ENCODE measurements at places on chromosomes 3 and 15.

DNA sequence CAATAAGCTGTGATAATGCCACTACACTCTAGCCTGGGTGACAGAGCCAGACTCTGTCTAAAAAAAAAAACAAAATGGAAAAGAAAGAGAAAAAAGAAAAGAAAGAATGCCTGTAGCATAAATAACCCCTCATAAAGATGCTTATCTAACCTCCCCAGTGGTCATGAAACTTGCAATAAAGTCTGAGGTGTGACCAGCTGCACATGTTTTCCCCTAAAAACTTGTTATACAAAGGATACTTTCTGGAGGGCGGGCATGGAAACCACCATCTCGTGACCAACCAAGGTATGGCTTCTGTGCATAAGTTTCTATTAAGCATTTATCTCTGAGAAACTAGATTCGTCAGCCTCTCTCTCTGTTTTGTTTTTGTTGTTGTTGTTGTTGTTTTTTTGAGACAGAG lies 21.8 kb downstream of the CCDC32 start:
- H3K4me1 ChIP-seq = no peaks in the 10 kb centered on the region
- H3K27me3 ChIP-seq = no peaks in the 10 kb centered on the region
- no peak overlapping the region for H3K27ac ChIP-seq

DNA sequence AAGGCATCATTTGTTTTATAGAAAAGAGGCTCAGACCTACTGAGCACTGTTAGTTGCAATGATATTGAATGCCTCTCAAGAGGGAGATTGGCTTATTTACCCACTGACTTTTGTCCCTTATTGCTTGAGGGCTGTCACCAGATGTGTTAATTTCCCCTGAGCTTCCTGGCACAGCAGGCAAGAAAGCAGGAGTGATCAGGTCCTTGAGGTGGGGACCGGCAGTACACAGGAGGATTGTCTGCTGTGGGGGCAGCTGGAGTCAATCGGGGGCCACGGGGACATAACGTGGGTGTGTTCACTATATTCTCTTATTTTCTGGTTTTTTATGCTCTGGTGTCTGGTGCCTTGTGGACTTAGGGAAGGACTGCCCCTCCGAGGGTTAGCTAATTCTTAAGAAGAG lies 44.6 kb downstream of the GASK1A start:
- no peaks in the 10 kb centered on the region for H3K27me3 ChIP-seq
- H3K27ac ChIP-seq = no peak overlapping the region

DNA sequence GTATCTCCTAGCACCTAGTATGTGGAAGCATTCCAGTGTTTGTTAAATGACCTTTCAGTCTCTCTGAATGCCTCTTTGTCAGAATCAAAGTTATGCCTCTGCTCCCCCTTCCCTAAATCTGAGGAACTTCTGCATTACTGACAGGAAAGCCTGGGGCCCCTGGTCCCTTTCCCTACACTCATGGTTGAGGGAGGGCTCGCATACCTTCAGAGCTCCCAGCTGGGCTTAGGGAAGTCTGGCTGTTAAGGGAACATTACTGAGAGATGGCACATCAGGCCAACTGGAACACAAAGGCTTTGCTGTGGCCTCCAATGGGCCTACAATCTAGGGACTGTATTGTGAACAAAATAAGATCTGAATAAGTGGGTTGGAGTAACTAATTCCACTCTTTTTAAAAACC lies 10.3 kb downstream of the PKM start:
- no peak overlapping the region for H3K4me3 ChIP-seq
- peaks cover 97% of the 10 kb centered on the region for H3K36me3 ChIP-seq
- no peaks in the 10 kb centered on the region for H3K27me3 ChIP-seq
- no peak for DNase-seq
- peak overlapping the region; percentile 71 for H3K27ac ChIP-seq
- H3K4me1 ChIP-seq = peaks cover 45% of the 10 kb centered on the region

- peak overlapping the region; percentile 90 for H3K4me3 ChIP-seq
- H3K27ac ChIP-seq = peak overlapping the region; percentile 75
- peaks cover 7% of the 10 kb centered on the region for H3K36me3 ChIP-seq
- H3K27me3 ChIP-seq = no peaks in the 10 kb centered on the region
- peaks cover 30% of the 10 kb centered on the region for H3K4me1 ChIP-seq
- DNase-seq = peak; percentile 56
Measured at GRCh38 chr15:34582461-34583371, 735 bp downstream of the GOLGA8B start.

GRCh38 chr15:48984021-48984710 lies 20.4 kb upstream of the SHC4 start:
- H3K27me3 ChIP-seq = no peaks in the 10 kb centered on the region
- H3K4me3 ChIP-seq = no peak overlapping the region
- DNase-seq = no peak
- H3K27ac ChIP-seq = no peak overlapping the region
- H3K36me3 ChIP-seq = peaks cover 5% of the 10 kb centered on the region

DNA sequence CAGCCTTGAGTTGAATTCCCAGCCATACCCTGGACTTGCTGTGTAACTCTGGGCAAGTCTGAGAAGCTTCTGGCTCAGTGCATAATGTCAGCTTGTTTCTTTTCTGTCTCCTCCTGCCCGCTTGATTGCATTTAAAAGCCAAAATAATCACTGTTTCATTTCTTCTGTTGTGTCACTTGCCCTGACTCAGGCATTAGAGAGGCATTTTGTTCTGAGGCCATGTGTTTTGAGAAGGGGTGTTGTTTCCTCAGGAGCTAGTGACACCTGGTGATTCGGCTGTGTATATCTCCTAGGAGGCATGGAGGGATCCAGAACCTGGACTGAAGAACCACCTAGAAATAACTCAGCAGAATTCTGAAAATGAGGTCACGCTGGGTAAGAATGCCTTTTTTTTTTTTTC lies 16.0 kb downstream of the WDR73 start:
- H3K4me3 ChIP-seq = no peak overlapping the region
- peaks cover 73% of the 10 kb centered on the region for H3K36me3 ChIP-seq
- peak overlapping the region; percentile 48 for H3K27ac ChIP-seq

DNA sequence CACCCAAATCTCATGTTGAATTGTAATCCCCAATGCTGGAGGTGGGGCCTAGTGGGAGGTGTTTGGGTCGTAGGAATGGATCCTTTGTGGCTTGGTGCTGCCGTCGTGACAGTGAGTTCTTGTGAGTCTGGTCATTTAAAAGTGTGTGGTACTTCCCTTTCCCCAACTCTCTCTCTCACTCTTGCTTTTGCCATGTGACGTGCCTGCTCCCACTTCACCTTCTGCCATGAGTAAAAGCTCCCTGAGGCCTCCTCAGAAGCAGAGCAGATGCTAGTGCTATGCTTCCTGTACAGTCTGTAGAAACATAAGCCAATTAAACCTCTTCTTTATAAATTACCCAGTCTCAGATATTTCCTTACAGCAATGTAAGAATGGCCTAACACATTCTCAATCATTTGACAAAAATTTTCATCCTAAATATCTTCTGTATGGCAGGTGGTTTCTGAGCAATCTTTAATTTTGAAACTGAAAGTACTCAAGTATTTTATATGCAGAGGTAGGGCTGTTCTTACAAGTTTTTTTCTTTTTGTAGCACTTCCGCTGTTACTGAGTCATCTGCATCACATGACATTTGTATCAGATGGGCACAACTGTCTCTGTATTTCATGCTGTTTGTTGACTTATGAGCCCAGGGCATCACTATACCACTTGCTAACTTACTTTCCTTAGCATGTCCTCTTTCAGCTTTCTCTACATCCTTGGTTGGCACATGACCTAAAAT lies 8.8 kb downstream of the RPL39L start:
- DNase-seq = peak; percentile 56
- peak overlapping the region; percentile 86 for H3K27ac ChIP-seq
- H3K4me3 ChIP-seq = peak overlapping the region; percentile 47
- H3K27me3 ChIP-seq = no peaks in the 10 kb centered on the region
- peaks cover 12% of the 10 kb centered on the region for H3K4me1 ChIP-seq

- H3K27ac ChIP-seq = peak overlapping the region; percentile 61
- H3K36me3 ChIP-seq = peaks cover 10% of the 10 kb centered on the region
- H3K27me3 ChIP-seq = no peaks in the 10 kb centered on the region
- H3K4me1 ChIP-seq = peaks cover 31% of the 10 kb centered on the region
- no peak overlapping the region for H3K4me3 ChIP-seq
Measured at GRCh38 chr3:177802151-177802900, 605.0 kb upstream of the TBL1XR1 start.

GRCh38 chr15:88032787-88033186 lies 223.8 kb downstream of the NTRK3 start:
- DNase-seq = no peak
- H3K27me3 ChIP-seq = no peaks in the 10 kb centered on the region
- H3K4me1 ChIP-seq = no peaks in the 10 kb centered on the region

DNA sequence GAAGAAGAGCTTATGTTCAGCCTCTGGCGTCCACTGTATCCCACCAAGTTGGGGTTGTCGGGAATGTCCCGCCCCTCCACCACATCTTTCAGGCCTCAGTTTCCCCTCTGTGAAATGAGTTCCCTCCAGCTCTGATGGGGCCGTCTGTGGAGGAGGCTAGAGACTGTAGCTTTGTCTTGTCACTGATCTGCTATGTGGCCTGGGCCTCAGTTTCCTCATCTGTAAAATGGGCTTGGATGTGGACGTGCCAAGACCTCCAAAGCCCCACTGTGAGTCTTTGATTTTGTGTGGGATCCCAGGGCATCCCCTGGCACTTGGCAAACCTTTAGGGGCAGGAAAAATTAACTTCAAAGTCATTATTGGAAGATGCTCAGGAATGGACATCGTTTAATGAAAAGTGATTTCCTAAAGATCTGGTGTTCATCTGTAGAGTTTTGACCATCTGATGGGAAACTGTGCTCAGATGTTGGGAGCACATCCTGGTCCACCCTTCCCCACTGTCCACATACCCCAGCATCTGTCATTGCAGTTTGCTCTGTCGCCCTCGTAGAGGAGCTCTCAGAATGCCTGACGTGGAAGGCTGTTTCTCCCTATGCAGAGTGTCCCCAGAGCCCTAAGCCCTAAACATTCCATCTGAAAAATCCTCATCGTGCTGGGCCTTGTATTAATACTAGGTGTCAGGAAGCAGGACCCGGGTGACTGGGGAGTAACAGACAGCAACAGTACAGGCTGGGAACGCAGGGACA lies 28.5 kb downstream of the SLC6A6 start:
- no peak for DNase-seq
- no peaks in the 10 kb centered on the region for H3K36me3 ChIP-seq
- H3K27me3 ChIP-seq = no peaks in the 10 kb centered on the region
- no peak overlapping the region for H3K4me3 ChIP-seq

- no peaks in the 10 kb centered on the region for H3K27me3 ChIP-seq
- H3K4me1 ChIP-seq = no peaks in the 10 kb centered on the region
- H3K36me3 ChIP-seq = no peaks in the 10 kb centered on the region
- no peak overlapping the region for H3K27ac ChIP-seq
- H3K4me3 ChIP-seq = no peak overlapping the region
- no peak for DNase-seq
Measured at GRCh38 chr3:129592381-129593131, 13.9 kb downstream of the PLXND1 start.

DNA sequence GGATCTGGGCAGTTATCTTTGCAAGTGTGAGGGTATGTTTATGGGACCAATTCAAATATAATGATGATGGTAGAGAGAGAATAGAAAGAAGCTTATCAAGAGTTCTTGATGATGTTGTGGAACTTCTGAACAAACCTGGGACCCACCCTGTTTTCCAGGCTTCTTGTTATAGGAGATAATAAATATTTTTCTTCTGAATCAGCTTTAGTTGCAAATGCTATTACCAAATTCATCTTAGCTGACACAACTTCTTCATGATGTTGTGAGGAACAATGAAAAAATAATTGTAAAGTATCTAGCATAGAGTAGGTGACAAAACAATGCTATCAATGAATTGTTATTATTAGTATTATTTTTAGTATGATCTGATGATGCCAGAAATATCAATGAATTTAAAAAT lies 43.5 kb upstream of the PTX3 start:
- H3K4me3 ChIP-seq = no peak overlapping the region
- peaks cover 12% of the 10 kb centered on the region for H3K4me1 ChIP-seq
- no peak overlapping the region for H3K27ac ChIP-seq
- H3K27me3 ChIP-seq = no peaks in the 10 kb centered on the region
- no peak for DNase-seq
- peaks cover 6% of the 10 kb centered on the region for H3K36me3 ChIP-seq
